Stimulated activated CD4-positive, alpha-beta T cell treated with anti-CD3 and anti-CD28 coated beads, Interleukin-1b, Interleukin-23, amount 100 ng/mL, for 1 hour (primary cell): ENCODE measurements at places on chromosomes 6 and 20.

DNA sequence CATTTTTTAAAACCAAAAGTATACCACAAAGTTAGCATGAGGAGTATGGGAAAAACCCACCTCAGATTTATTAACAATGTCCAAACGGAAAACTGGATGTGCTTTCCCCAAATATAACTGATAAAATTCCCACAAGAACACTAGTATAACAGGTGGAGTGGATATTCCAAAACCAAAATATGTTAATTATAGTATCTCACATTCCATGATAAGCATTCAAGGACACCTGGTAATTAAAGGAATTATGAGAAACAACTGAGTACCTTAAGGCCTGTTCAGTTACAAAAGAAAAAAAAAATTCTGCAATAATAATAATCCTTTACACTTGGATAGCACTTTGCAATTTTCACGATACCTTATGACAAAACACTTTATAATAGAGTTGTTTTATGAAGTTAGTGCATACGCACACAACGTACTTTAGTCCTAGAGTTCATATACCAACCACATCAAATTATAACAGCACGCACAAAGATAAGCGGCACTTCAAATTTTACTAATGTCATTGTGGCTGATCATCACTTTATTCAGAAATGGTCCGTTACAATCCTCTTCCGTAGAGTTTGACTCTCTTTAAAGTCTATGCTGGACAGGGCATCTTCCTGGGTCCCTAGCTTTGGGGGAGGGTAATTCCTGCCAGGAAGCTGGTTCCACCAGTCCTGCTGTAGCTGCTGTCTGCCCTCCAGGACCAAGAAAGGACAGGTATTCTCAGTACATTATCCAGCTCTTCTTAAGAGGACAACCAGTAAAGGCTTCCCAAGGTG lies 1.7 kb downstream of the CDK19 start:
- no peak for DNase-seq

- DNase-seq = no peak
These were observed 16.4 kb upstream of the BLOC1S5 start for GRCh38 chr6:8080362-8081151.

GRCh38 chr20:39773380-39774000 lies 811.3 kb downstream of the DHX35 start:
- DNase-seq = no peak

- no peak for DNase-seq
These were observed 40.4 kb upstream of the BPIFA2 start for GRCh38 chr20:33127422-33128097.

- no peak for DNase-seq
These were observed 13.5 kb upstream of the SNAI1 start for GRCh38 chr20:49969234-49969633.

GRCh38 chr20:14556206-14556605 lies 218.8 kb upstream of the FLRT3 start:
- no peak for DNase-seq

GRCh38 chr6:4743062-4743461 lies 33.1 kb upstream of the CDYL start:
- no peak for DNase-seq

GRCh38 chr20:64005394-64005793 lies 24.5 kb downstream of the PRPF6 start:
- no peak for DNase-seq

GRCh38 chr6:91324711-91325110 lies 737.8 kb upstream of the MAP3K7 start:
- no peak for DNase-seq

- DNase-seq = no peak
These were observed 104.8 kb downstream of the MAFB start for GRCh38 chr20:40584130-40584809.

- no peak for DNase-seq
These were observed 1.0 kb upstream of the DDAH2 start for GRCh38 chr6:31729979-31730630.

DNA sequence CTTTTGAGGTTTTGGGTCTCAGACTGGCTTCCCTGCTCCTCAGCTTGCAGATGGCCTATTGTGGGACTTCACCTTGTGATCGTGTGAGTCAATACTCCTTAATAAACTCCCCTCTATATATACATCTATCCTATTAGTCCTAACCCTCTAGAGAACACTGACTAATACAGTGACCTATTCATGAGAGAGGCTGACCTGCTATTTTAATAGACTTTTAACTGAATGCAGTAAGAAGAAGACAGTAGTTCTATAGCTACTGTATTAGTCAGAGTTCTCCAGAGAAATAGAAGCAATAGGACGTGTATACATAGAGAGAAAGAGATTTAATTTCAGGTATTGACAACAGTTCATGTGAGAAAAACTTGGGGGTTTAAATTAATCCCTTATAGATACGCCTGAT lies 53.3 kb upstream of the SMLR1 start:
- DNase-seq = no peak

DNA sequence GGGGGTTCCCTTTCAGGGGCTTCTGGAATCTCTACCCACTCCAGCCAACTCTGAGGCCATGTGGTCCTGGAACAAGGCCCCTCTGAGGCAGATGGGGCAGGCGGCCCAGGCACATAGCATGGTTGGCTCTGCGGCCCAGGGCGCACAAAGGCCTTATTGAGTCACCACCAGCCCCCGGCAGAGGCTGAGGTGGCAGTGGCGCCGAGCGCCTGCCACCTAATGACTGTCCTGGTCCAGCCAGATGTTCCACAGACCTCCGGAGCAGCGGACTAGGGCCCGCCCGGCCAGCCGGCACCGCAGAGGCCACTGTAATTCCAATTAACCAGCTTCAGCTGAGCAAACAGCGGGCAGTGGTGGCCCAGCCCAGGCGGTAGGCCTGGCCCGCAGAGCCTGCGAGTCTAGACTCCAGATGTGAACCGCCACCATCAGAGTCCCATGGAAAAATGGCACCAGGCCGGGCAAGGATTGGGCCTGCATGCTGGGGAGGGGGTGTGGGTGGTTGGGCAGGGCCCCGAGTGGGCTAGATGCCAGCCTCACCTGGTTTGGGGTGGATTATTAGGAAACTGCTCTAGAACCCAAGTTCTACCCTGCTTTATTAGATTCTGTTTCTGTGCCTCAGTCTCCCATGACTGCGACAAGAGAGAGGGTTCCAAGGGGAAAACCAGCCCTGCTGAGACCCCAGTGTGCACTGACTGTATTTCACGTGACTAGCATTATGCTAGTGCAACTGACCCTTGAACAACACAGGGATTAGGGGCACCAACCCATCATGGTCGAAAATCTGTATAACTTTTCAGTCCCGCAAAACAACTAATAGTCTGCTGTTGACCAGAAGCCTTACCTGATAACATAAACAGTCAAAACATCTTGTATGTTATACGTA lies 34.1 kb upstream of the ID1 start:
- DNase-seq = no peak

DNA sequence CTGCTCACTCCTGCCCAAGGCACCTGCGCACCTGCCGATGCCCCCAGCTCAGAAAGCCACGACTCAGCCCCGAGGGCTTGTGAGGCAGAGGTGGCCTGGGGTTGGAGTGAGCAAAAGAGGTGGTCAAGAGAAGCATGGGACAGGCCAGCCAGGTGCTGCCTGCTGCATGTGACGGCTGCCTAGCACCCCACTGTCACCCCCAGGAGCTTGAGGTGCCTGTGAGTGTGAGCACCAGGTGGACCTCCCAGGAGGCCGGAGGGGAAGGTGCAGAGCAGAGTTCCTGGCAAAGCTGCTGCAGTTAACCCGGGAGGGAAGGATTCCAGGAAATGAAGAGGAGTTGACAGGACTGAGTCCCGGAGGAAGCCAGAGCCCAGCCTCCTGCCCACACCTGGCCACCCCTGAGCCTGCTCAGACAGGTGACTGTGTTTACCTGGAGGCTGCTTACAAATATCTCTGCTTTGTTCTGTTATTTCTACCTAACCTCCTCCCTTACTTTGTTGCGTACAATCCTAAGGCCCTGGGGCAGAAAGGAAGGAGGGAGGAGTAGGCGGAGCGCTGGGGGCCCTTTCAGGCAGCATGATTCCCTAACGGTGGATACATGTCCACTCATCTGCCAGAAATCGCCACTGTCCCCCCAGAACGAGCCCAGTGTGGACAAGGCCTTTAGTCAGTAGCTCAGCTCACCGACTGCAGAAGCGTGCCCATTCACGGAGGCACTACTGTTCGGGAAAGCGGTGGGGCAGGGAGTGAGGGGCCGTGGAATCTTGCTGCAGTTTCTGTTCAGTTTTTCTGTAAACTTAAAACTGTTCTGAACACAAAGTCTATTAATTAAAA lies 87.5 kb upstream of the MPC1 start:
- DNase-seq = no peak

GRCh38 chr20:14916360-14916920 lies 579.0 kb upstream of the FLRT3 start:
- DNase-seq = no peak

- no peak for DNase-seq
These were observed 28.2 kb upstream of the PLAGL1 start for GRCh38 chr6:144036064-144036834.

- DNase-seq = no peak
These were observed 34.9 kb upstream of the HECA start for GRCh38 chr6:139099984-139100383.

DNA sequence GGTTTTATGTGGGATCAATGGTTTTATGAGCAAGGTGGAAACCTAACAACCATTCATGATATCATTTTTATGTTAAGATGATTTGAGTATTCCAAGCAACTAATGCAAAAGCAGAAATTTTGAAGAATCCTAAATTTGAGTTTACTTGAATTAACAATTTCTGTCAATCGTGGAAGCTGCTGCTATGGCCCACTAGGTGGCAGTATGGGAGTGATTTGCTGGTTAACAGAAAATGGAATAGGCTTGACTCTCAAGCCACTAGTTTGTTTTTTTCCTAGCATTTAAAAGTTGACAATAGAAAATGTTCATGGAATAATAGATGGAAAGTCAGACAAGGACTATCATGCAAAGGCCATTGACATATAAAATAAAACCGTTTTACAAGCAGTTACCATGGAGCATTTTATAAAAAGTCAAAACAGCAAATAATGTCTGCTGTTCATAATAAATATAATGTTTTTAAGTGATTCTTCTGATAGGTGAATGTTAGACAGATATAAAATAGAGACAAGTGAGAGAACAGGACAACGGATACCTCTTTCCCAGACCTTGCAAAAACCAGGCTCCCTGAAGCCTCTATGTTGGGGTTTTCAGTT lies 43.0 kb upstream of the TMEM200A start:
- no peak for DNase-seq

- DNase-seq = no peak
These were observed 411.0 kb upstream of the AGPAT4 start for GRCh38 chr6:161684731-161685475.

DNA sequence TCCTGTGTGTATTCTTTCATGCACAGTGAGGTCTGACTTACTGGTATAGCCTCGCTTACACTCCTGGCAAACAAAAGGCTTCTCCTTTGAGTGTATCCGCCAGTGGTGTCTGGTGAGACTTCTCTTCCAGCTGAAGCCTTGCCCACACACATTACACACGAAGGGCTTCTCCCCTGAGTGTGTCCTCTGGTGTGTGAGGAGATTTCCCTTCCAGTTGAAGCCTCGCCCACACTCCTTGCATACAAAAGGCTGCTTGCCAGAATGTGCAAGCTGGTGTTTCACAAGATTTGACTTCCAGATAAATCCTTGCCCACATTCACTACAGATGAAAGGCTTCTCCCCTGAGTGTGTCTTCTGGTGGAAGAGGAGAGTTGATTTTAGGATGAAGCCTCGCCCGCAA lies 21.5 kb downstream of the ZNF337 start:
- DNase-seq = no peak

DNA sequence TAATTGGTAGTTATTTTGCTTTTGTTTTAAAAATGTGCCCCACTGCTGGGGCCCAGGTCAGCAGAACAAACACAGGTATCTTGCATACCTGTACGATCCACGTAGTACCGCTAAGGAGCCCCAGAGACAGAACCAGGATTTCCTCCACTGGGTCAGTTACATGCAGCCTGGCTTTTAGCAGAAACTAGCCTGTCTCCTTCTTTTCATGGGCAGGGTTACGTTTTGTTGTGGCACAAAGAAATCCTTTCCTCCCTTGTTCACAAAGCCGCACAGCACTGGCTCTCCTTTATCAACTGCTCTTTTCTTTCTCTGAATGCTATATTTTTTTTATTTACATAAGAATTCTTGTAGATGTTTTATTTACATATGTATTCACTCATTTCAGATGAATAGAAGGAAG lies 190.3 kb upstream of the POU3F2 start:
- no peak for DNase-seq

DNA sequence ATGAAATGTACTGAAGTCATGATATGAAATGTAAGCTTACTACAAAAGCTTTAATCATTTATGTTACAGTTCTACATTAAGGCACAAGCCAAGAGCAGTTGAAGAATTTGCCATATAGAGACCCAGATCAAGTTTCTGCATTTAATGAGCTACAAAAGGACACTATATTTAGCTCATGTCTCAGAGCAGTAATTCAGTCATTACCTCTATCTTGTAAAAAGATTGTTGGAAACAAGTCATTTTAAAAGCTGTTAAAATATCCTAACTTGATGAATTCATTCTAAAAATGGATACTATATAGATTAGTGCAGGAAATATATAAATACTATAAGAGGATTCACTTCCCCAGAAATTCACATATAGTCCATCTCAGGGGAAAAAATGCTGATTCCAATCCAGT lies 45.2 kb upstream of the RIPPLY2 start:
- no peak for DNase-seq

- no peak for DNase-seq
These were observed 37.5 kb downstream of the HNF4A start for GRCh38 chr20:44392776-44393607.

- no peak for DNase-seq
These were observed 10.4 kb downstream of the DEFB129 start for GRCh38 chr20:237489-237888.

GRCh38 chr6:139308936-139309603 lies 17.3 kb upstream of the TXLNB start:
- no peak for DNase-seq

GRCh38 chr20:53574819-53575218 lies 18.8 kb downstream of the ZNF217 start:
- no peak for DNase-seq

DNA sequence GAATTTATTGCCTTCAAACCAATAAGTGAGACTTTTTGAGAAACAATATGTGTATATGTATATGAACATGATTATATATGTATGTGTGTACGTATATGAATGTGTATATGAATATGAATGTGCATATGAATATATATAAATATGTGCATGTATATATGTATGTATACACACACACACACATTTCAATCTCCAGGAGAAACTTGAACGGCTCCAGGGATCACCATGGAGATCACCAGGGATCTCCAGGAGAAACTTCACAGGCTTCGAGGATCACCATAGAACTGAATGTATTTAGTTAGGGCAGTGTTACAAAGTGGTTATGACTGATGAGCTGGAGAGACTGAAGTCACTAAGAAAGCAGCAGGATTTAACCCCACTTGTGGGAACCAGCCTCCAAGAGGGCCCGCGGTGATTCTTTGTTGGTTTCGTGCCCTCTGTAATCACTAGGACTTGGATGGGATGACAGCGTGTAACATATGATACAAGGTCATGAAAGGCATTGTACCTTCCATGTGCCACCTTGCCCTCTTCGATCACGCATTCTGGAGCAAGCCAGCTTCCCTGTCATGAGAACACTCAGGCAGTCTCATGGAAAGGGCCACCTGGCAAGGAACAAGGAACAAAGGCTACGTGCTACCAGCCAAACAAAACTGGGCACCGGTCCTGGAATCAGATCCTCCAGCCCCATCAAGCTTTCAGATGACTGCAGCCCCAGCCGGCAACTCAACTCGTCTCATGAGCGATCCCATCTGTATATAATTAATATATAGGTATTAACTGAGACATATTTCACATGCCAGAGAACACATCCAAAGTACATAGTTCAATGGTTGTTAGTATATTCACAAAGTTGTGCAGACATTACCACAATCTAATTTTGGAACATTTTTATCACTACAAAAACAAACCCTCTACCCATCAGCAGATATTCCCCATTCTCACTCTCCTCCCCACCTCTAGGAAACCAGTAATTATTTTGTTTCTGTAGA lies 8.6 kb downstream of the FAM50B start:
- DNase-seq = no peak
